MG63 (cell line): ENCODE measurements at places on chromosomes 6 and 20. TPM values are rescaled to one million over a fixed set of nuclear protein-coding genes. Genes with fewer than 3 reads are reported as not detected.

- no peak for DNase-seq
These were observed 951 bp upstream of the TRIM31 start for GRCh38 chr6:30113841-30114240.

- DNase-seq = no peak
These were observed 244.0 kb downstream of the BTBD3 start for GRCh38 chr20:12161734-12162133.

DNA sequence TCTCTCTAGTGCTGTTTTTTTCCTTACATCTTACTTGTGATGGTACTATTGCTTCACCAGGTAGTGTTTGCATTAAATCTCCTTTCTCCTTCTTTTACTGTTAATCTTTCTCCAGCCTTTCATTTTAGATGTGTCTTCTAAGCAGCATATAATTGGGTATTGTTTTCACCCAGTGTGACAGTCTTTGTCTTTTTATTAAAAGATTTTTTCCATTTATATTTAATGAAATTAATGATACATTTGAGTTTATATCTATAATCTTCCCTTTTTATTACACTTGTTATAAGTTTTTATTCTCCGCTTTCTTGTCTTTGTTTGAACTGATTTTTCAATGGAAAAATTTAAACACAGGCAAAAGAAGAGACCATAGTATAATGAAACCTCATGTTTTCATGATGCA is 8.7 kb downstream of the COL20A1 start:
- DNase-seq = no peak

DNA sequence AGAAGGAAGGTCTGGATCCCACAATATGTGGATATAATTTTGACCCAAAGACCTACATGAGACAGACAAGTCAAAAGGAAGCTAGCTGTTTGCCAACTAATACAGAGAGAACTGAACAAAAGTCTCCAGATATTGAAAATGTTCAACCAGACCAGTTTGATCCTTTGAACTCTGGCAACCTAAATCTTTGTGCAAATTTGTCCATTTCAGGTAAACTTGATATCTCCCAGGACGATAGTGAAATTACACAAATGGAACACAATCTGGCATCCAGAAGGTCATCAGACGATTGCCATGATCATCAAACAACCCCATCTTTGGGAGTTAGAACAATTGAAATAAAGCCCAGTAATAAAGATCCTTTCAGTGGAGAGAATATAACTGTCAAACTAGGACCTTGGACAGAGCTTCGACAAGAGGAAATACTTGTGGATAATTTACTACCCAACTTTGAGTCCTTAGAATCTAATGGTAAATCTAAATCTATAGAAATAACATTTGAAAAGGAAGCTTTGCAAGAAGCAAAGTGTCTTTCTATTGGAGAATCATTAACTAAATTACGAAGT is 41.9 kb upstream of the SDHAF4 start:
- DNase-seq = no peak

DNA sequence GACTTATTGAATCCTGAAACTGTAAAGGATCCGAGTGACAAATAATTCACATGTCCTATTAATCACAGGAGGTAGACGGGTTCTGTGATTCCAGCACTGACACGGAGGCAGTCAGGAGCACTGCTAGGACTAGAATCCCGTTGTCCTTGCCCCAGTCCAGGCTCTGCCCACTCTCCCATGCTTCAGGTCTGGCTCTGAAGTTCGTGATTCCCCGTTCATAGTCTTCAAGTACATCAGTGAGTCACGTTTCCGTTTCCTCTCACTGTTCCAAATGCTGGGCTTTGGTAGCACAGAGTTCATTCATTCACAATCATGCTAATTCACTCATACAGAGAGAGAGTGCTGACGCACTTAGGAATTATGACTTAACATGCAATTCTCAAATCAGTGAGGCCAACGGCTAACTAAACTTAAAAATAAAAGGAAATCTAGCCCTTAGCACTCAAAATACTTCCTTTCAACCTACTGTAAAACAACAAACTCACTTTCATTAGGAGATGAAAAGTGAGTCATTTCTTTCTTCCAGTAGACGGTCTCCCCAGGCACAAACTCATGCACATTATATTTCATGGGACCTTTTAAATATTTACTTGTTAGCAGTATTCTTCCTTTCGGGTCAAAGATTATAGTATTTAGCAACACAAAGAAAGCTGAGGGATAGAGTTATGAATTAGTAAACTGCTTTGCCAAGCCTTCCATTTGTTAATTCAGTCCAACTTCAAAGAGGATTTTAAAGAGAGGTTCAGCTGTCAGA is 94.0 kb upstream of the NHSL1 start:
- peak; percentile 84 for DNase-seq

DNA sequence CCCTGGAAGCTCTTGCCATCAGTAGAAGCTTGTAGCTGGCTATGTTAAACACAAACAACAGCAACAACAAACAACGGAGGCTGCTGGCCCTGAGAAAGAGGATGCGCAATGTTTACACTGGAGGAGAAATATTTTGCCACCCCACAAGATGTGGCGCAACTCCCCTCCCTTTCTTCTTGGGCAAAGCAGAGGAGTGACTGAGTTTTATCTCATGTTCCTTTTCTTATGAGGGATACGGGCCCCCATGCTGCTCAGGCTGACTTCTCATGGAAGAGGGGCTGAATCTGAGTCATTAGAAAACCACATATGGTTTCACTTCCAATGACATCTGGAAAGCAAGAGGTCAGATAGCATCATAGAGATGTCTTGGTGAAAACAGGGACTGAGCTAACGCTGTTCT is 75.9 kb upstream of the HDDC2 start:
- no peak for DNase-seq

DNA sequence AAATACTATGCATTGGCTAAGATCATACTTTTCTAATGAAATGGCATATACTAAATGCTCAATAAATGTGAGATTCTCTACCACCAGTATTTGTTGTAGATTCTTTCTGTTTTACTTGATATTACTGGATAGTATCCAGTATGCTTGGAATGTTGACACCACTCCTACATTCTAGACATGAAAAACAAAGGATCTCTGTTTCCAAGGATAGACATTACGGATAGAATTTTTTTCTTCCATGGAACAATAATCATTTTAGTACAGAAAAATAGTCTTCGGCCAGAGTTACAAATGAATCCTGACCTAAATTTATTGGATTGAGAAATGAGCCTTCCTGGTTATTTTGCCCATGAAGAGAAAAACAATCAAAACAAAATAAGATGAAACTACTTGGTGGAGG is 258.2 kb upstream of the NT5E start:
- DNase-seq = no peak

- no peak for DNase-seq
These were observed 54.4 kb downstream of the GNAS start for GRCh38 chr20:58906894-58907293.

DNA sequence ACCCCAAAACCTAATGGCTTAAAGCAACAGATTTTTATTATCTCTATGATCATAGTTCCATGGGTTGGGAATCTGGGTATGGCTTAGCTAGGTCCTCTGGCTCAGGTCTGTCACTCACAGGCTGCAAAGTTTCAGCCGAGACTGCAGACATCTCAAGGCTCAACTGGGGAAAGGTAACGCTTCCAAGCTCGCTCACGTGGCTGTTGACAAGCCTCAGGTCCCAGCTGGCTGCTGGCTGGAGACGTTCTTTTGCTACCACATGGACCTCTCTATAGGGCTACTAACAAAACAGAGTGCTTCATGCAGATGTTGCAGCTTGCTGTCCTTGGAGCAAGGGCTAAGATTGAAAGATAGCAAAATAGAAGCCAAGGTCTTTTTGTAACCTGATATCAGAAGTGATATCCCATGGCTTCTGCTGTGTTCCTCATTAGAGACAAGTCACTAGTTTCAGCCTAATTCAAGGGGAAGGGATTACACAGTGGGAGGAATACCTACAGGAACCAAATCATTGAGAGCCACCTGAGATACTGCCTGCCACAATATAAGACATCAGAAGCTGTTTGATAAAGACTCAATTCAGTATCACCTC is 6.6 kb downstream of the HTR1E start:
- no peak for DNase-seq

- DNase-seq = no peak
These were observed 482.3 kb upstream of the MANEA start for GRCh38 chr6:95094751-95095663.

DNA sequence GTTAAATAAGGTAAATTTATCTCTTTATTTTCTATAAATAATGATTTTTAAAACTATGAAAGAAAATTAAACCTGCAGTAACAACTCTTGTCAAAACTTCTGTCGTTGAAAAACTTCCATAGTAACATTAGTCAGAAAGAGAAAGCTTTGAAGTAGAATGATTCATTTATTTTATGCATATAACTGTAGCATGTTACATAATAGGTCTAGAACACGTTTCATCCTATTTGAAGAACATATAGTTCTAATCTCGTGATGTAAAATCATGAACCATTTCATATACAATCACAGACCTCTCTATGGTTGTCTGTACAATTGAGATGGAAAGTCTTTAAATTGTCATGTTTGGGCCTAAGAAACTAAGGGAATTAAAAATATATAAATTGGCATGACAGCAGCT is 61.3 kb upstream of the MYLIP start:
- no peak for DNase-seq

- no peak for DNase-seq
These were observed 11.2 kb upstream of the ZNF76 start for GRCh38 chr6:35248300-35248699.

GRCh38 chr6:44820321-44820720 is 432.8 kb downstream of the CDC5L start:
- DNase-seq = no peak

GRCh38 chr20:48198929-48199451 is 413.7 kb upstream of the SULF2 start:
- no peak for DNase-seq

GRCh38 chr20:25605148-25605547 is 18.7 kb downstream of the NANP start:
- no peak for DNase-seq

- no peak for DNase-seq
These were observed 72.9 kb downstream of the TOX2 start for GRCh38 chr20:43987531-43987930.

GRCh38 chr6:3913077-3913957 is 64.1 kb downstream of the FAM50B start:
- DNase-seq = peak; percentile 81

GRCh38 chr20:3014662-3015061 is 28.8 kb upstream of the GNRH2 start:
- DNase-seq = no peak

DNA sequence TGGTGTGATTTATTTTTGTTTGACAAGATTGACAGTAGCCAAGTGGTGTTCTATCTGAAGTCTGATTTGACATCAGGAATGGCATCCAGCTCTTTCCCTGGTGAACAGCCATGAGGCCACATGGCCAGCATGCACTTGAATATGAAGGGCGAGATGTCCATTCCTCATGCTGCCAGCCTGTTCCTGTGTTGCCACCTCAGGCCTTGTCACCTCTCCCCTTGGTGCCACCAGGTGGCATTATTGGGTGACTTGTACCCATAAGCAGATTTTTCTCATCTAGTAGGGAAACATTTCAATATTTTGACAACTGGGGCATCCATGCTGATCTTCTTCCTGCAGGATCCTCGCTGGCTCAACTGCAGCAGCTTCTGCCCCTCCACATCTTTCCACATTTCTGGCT is 199.1 kb downstream of the ERMARD start:
- no peak for DNase-seq

- no peak for DNase-seq
These were observed 36.7 kb downstream of the TFAP2C start for GRCh38 chr20:56665806-56666205.

DNA sequence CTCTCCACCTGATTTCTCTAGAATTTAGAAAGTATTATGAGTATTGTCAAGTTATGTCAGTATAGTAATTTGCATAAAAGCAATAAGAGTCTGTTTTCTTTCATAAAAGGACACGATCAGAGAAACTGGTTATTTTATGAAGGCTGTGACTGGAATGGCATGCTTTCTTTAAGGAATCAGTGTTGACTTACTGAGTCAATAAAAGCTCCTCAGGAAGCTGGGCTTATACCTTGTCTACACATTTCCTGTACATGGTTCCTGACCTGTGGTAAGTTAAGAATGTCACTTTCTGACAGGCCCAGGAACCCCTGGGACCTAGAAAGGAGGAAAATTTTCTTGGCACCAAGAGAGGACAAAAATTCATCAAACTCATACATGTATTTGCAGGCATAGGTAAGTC is 1224.0 kb upstream of the ADGRB3 start:
- DNase-seq = no peak

- no peak for DNase-seq
These were observed 5.4 kb downstream of the IFNGR1 start for GRCh38 chr6:137213813-137214212.

DNA sequence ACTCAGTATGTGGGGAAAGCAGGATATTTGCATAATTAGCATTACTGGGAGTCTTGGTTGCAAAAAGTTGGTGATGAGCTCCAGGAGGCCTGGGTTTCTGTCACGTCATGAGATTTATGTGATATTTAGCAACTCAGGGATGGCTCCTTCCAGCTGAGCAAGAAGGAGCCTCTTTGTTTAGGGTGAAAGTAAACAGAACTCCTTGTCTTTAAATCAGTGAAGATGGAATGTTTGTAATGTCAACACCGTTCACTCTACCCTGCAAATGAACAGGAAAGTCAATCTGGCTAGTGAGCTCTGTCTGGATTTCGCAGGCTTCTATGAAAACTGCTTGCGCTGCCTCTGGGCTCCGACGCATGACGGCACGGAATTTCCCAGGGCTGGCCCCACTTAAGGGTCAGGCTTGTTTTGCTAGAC is 86.9 kb downstream of the PXDC1 start:
- no peak for DNase-seq

PDCD2 gene
- 187 and 231 TPM in 2 replicates for total RNA-seq

ADGRB3 gene
- total RNA-seq = not detected in 2 replicates

SMOC2 gene
- total RNA-seq = 1.7 TPM in 1 of 2 replicates, not detected in the other

CST4 gene
- not detected in 2 replicates for total RNA-seq

PAK5 gene
- total RNA-seq = not detected in 2 replicates

FAM162B gene
- total RNA-seq = 0.26 TPM in 1 of 2 replicates, not detected in the other

GABRR2 gene
- not detected in 2 replicates for total RNA-seq

GRIK2 gene
- total RNA-seq = 0.89 TPM in 1 of 2 replicates, not detected in the other

CFB gene
- total RNA-seq = 2.2 and 6.9 TPM in 2 replicates

C20orf202 gene
- total RNA-seq = not detected in 2 replicates

MLIP gene
- total RNA-seq = not detected in 2 replicates

CITED2 gene
- 112 and 114 TPM in 2 replicates for total RNA-seq

TREM1 gene
- not detected in 2 replicates for total RNA-seq
